ENCODE measurements at places on chromosomes 7 and 10. TPM values are rescaled to one million over a fixed set of nuclear protein-coding genes. Genes with fewer than 3 reads are reported as not detected.

- DNase-seq: no peak
These were observed 39.8 kb downstream of the PIP4K2A start for GRCh38 chr10:22674573-22674930.

Gene MKI67
- total RNA-seq: 48.8 TPM

DNA sequence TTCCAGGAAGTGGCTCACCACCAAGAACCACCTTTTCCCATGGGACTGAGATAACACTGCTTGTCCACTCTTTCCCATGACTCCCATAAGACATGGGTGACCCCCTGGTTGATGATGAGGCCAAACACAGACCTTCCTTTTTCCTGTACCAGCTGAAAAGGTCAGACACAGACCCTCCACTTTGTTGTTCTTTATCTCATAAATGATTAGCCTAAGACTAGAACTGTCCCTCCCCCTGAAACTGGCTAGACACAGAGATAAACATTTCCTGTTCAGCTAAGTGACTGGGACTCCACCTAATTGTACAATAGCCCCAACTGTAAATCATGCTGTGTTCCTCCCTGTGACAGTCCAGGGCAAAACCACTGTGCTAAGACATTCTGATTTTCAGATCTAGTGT, 8.2 kb upstream of the NRG3 start:
- no peak for DNase-seq

GRCh38 chr7:150417239-150417638, 33.2 kb upstream of the GIMAP8 start:
- DNase-seq: no peak

Gene ARHGAP22
- total RNA-seq: 4.7 TPM

Gene C10orf53
- not detected for total RNA-seq

GRCh38 chr10:3119796-3120459, 52.6 kb downstream of the PFKP start:
- DNase-seq: no peak

Data from progenitor cell of endocrine pancreas (in vitro differentiated cells).